Effector CD8-positive, alpha-beta T cell (primary cell): ENCODE measurements at places on chromosomes 6 and 20.

DNA sequence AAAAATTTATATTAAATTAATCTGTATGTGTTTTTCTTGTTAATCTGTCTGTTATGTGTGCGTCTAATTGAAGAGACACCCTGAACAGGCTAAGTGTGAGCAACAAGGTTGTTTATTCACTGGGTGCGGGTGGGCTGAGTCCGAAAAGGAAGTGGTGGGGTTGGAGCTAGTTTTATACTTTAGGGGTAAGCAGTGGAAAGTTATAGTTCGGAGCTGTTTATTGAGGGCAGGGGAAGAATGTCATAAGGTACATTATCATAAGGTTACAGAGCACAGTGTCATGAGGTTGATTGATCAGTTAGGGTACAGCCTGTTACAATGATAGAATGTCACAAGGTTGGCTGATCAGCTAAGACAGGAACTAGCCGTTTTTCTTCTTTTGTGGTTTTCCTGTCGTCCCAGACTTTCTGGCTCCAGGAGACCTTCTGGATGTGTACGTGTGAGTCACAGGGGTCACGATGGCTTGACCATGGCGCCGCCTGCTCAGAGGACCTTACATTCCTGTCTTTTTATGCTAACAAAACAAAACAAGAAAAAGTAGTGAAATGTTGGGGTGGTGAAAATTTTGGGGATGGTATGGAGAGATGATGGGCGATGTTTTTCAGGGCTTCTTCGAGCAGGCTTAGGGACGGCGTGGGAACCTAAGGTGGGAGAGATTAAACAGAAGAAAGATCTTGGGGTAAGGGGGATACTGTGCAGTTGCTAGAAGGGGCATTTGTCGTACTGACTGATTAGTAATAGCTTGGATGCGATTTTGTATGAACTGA is 754.0 kb upstream of the ADGRB3 start:
- no peak for DNase-seq

DNA sequence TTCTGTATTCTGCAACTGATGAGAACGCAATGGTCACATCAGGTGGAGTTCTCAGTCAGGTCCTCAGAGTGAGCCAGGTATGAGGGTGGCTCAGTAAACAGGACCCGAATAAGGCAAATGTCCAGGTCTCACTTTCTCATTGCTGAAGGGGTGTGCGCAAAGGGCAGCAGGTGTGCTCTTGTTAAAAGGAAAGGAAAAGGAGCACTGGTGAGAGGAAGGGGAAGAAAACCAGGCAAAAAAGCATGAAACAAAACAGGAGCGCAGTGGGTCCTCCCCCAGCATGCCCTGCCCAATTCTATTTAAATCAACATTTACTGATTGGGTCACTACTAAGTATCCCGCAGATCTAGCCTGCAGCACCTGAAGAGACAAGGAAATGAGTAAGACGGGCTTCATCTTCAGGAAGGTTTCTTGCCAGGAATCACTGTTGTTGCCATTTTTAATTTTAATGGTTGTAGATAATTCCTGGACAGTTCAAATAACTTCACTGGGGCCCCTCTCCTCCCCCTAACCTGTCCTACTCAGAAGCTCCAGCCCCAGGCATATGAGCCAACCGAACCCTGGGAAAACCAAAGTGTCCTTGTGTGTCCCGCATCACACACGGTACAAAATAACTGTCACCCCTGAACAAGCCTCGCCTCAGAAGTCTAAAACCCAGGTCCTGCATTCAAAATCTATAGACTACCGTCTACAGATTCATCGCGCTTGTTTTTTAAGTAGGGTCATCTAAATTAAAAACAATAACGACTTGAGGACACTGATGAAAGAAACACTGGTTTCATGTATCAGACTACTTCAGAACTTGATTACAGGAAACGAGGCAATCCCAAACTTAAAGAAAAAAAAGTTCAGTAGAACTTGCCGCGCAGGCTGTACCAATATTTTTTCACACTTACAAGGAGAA is 980 bp downstream of the MBOAT1 start:
- DNase-seq: no peak

DNA sequence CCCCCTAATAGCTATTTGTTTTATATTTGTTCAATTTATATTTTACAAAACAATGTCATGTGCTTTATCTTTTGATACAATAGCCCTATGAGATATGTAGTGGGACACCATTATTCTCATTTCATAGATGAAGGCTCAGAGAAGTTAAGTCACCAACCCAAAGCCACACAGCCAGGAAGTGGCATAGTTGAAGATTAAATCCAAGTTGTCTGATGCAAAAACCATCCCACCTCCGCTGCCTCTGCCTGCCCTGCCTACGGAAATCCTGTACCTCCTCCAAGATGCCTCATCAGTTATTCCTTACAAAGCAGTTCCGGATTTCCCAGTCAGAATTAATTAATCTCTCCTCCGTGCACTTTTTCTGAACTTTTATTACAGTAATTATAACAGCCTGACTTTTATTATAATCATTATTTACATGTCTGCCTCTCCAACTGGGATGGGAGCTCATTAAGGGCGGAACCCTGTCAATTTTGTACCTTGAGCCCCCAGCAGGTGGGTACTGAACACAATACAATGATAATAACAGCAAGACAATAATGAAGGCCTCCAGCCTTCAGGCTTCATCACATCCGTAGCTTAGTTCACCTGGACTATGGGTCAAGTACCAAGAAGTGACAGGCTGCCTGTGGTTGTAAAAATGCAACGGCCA is 54.7 kb downstream of the LRFN2 start:
- no peak for DNase-seq

DNA sequence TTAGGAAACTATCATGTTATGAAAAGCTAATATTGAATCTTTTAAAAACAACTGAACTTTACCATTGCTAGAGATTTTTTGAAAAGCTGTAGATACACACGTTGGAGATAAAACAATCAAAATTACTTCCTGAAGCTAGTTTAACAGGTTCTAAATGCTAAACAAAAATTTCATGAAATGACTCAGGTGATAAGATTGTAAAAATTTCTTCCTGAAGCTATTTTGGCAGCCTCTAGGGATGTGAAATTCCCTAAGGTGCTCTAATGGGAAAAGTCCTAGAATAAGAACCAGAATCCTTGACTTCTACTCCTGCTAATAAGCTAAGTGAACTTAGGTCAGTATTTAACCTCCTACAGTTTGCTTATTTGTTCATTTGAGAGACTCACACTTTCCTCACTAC is 8.5 kb downstream of the GCM2 start:
- no peak for DNase-seq

GRCh38 chr6:68559070-68559469 is 76.0 kb upstream of the ADGRB3 start:
- no peak for DNase-seq

DNA sequence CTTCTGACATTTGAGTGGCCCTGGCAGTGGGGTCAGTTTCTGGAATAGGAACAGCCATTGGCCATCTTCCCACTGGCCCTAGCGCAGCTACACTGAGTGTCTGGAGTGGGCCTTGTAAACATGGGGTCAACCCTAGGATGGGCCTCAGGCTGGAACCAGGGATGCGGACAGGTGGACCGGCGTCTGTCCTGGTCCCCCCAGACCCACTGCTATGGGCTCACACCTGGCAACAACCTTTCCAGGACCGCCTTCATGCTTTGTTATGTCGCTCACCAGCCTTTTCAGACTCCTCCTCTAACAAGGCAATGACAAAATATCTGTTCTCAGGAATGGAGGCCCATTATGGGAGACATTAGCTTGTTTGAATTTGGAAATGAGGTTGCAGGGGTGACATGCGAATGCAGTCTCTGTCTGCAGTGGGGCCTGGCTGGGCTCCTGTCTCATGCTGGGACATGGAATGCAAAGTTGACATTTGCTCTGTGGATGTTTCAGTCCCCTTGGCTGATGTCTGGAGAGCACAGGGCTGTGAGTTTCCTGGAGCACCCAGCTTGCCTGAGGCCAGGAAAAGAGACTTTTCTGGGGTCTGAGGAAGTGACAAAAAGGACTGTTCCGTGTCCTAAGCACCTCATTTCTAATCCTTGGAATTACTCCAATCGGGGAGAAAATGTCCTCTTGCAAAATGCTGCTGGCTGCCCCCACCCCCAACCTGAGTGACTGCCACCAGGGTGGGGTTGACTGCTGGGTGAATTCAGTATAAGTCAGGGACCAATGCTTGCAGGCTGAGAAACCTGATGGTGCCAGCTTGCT is 98.7 kb upstream of the PMEPA1 start:
- no peak for DNase-seq

DNA sequence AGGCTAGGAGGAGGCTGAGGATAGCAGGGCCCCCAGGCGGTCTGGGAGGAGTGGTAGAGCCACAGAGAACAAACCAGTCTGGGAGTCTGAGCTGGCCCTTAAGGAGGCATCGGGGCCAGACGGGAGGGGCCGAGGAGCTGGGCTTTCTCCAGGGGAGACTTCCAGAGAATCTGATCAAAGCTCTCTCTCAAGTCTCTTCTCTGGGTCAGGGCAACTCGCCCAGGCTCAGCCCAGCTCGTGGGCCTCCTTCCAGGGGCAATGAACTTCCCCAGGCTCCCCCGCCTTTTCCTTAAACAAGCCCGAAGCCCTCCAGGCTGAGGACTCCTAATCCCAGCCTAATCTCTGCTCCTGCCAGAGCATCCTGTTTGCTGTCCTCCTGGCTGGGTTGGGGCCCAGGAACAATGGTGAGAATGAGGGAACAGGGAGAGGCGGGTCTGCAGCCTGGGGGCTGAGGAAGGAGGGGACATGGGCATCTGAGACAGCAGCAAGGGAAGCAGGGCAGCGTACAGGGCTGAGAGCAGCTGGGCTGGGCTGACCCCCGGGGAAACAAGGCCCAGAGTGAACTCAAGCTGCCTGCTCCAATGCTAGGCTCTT is 173.6 kb downstream of the ANKRD60 start:
- no peak for DNase-seq

GRCh38 chr6:80402266-80402665 is 295.8 kb downstream of the BCKDHB start:
- no peak for DNase-seq

GRCh38 chr6:105359419-105360370 is 43.2 kb downstream of the PREP start:
- no peak for DNase-seq

- no peak for DNase-seq
Observed at GRCh38 chr6:13357551-13358075, 29.3 kb upstream of the TBC1D7 start.

DNA sequence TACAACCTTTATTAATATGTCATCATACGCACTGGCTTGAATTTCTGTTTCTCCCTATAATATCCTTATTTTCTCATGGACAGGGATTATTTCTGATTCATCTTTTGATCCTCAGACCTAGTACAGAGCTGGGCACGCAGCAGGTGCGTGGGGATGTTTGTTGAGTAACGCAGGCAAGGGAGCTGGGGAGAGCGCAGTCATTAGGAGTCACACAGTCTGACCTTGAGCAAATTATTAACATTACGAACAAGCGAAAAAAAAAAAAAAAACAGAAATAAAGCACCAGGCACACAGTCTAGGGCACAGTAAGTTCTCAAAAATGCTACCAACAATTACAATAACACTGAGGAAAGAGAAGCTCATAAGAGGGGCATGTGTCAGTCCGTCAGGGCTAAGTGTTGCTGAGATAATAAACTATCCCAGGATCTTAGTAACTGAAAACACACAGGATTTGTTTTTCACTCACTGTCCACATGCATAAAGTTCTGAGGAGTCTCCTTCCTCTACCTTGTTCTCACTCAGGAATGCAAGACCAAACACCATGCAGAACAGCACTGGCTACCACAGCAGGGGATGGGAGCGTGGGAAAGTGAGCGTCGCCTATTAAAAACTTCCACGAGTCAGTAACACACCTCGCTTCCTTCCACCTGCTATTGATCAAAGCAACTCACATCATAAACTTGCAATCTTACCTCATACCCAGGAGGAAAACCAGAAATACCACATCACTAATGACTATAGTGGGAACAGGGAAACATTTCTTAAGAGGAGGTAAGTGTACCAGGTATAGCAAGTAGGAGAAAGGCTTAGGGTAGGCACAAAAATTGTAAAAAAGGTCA is 56.9 kb downstream of the PDE10A start:
- no peak for DNase-seq

DNA sequence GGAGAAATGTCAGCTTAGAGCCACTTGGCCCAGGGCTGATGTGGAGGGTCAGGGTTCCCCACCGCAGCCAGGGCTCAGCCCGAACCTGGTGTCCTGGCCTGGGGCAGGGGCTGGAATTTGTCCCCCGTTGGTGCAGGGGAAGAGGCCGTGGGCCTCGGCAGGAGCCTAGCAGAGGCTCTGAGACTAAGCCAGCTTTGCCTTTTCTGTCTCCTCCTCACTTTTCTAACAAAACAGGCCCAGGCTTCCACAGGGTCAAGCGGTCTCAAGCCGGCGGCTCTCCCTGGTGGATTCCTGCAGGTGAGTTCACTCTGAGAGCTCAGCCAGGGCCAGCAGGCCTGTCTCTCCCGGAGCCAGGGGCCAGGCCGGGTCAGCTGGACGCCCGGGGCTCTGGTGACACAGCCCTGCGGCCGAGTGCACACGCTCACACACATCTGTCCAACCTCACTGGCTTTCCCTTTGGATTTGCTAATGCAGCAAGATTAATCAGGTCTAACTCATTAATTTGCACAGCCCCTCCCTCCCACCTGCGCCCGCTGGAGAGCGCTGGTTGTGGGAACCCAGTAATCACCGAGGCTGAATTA is 2.9 kb upstream of the CHRNA4 start:
- DNase-seq: no peak

DNA sequence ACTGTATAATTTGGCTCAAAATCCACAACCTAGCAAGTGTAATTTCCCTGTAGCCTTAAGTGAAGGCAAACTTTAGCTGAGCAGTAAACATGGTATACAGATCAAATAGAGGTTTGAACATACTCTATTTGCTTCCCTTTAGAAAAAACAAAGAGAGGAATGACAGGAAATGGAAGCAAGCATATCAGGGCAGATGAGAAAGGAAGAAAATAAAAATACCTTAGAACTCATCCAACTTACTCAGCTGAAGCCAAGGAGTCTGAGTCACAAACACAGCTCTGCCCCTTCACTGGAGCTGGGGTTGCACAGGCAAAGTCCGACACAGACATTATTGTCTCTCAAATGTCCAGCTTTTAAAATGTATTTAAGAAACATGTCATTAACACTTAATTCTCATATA is 379.9 kb upstream of the IRAK1BP1 start:
- no peak for DNase-seq

GRCh38 chr20:62555642-62556420 is 80.0 kb upstream of the GATA5 start:
- DNase-seq: no peak

DNA sequence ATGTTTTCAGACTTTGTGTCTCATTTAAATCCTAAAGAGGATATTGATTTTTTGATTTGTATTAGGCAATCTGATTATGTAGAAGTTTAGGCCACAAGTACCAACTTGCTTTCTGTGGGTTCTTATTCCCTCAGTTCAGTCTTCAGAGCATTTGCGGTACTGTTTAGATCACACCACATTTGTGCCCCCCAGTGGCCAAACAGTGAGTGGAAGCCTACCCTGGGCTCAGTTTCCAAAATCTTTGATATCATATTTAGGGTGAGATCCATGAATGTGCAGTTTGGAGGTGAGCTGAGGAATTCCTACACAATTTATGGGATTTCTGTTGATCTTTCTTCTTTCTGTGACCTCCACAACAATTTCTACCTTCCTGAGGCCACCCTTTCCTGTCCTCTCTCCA is 92.3 kb upstream of the FUT9 start:
- no peak for DNase-seq
